ENCODE measurements at places on chromosomes 4 and X.
A peak's percentile ranks its signal among the peaks of the same experiment; 100 is the strongest.

GRCh38 chrX:117936118-117936517 is 180.5 kb downstream of the KLHL13 start:
- no peak for DNase-seq

DNA sequence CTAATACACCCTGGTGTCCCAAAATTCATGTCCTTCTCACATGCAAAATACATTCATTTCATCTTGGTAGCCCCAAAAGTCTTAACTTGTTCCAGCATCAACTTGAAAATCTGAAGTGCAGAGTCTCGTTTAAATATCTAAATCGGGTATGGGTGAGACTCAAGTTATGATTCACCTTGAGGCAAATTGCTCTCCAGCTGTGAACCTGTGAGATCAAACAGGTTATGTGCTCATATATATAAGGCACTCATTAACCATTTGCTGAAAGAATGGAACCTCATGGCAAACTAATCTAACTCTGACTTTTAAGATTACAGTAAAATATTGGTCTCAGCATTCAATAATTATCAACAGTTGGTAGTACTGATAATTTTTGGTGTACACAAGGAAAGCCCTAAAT is 55.5 kb downstream of the PDLIM5 start:
- DNase-seq: no peak

- DNase-seq: no peak
Observed at GRCh38 chr4:3276986-3277385, 15.8 kb upstream of the RGS12 start.

- no peak for DNase-seq
Observed at GRCh38 chrX:44935640-44936039, 62.7 kb downstream of the KDM6A start.

DNA sequence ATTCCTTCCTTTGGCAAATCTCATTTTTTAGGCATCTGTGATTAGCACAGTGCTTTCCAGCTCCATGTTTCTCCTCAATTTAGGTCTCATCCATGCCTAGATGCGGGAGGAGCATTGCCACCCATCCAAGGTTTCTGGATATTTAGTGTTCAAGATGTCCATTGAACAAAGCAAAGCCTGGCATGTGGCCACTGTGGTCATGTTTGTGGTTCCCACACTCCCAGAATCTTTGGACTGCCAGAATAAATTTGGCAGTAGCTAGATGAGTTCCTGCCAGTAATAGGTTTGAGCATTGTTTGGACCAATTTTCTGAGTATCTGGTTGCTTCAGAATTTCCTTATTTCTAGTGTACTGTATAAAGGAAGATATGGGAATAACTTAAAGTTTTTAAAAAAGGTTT is 1124.1 kb downstream of the ADGRL3 start:
- DNase-seq: no peak

DNA sequence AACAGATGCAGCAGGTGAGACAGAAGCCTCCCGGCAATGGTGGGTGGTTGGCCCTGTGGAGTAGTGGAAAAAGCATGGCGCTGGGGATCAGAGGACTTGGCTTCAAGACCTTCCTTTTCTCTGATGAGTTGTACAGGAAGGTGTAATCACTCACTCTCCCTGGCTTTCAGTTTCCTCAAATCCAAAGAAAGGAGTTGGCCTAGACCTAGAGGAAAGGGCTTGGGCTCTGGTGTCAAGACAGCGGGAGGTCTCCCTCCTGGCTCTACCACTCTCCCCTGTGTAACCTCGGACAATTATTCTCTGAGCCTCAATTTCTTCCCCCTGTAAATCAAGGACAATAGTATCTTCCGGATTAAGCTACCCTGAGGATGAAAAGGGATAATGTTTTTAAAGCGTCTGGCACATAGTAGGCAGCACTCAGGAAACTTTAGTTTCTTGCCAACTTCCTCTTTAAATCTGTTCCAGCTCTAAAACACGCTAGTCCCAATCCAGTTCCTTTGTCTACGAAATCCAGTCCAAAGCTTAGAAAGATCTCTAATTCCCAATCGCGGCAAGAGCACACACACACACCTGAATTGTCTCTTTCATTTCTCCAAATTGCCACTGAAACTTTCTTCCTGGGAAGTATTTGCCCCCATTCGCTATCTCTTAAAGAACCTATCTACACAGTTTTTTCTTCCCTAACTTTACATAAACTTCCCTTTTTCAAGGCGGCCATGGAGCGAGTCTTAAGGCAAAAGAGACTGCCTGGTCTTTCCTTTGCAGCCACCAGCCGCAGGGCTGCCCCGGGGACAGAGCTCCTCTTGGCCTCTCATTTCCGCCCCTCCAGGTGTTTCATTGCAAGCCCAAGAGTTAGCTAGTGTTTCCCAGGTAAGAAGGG is 29.9 kb upstream of the GPC4 start:
- peak; percentile 10 for DNase-seq

GRCh38 chr4:4709736-4710135 is 149.7 kb upstream of the MSX1 start:
- no peak for DNase-seq

DNA sequence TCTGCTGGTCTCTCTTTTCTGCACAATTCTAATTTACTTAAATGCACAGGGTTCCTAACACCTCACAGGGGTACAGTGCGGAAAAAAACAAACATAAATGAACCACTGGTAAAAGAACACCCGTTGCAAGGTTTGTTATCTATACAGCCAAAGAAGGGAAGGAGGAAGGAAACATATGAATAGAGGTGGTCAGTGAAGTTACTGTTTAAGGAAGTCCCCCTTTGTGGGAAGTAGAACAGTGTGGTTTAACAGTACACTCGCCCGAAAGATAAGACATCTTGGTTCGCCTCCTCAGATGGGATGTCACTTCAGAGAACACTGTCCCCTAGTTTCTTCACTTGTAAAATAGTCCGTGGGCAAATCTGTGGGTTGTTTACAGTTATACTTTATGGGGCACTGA is 57.5 kb downstream of the TEC start:
- DNase-seq: no peak

- no peak for DNase-seq
Observed at GRCh38 chrX:73647212-73647611, 84.2 kb downstream of the CHIC1 start.

DNA sequence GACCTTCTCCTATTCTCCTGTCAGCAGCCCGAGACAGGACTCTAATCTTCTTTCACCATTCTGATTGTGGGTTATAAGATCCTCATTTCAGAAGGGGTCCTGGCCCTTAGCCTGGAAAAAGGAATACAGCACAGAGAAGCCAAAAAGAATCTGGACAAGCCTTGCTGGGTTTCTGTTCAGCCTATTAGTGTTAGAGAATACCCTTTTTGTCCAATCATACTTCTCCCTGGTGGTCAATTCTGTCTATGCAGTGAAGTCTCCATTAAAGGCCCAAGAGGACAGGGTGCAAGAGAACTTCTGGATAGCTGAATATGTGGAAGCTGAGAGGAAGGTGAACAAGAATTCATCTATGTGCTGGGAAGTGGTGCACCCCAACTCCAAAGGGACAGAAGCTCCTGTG is 105.7 kb upstream of the AGA start:
- DNase-seq: no peak

DNA sequence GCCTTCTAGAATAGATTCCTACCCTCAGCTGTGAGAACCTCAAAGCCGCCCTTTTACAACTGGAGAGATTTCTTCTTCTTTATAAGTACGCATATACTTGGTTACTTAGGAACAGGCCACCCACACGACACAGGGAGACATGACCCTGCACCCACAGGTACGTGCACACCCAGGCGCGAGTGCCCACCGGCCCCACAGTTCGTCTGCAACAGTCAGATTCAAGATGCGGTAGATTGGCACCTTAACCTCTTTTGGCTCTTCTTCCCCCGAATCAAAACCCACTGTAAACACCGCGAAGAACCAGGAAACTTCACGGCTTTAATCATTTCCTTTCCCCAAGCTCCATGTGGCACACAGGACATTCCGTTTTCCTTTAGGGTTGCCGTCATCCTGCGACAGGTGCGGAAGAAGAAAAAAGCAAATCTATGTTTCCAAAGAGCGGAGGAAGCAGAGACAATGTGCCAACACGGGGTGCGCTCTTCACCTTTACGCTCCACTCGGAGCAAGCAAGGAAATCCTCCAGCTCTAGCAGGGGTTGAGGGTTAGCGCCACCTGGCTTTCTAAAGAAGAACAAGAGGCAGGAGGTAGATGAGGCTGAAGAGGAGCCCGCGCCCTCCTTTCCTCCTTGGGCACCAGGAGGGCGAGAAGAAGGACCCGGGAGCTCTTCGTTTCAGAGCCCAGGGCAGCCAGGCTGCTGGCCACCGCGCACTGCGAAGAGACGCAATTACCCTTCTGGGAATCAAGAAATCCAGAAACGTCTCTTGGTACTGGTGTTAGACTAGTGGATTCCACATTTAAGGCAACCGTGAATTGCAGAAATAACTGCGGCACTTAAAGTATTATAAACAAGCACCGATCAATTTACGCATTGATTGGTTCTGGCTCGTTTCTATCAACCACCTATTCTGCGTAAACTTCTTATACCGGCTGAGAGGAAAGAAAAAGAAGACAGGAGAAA is 35.7 kb downstream of the HAND2 start:
- DNase-seq: peak; percentile 71

DNA sequence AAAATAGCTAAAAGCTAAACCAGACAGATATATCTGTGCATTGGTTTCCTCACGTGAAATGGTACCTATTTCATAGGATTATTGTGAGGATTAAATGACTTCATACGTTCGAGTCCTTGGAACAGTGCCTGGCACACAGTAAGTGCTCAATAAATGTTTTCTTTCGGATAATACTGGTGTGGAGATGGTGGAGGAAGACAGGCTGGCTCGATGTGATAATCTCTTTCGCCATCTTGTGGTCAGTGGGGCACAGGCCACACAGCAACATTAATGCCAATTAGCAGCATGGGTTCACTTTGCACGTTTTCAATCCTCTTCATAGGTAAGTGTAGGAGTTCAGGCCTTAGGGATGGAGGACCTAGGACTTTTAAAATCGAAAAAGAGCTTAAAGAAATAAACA is 9.3 kb downstream of the PAGE4 start:
- peak; percentile 28 for DNase-seq

DNA sequence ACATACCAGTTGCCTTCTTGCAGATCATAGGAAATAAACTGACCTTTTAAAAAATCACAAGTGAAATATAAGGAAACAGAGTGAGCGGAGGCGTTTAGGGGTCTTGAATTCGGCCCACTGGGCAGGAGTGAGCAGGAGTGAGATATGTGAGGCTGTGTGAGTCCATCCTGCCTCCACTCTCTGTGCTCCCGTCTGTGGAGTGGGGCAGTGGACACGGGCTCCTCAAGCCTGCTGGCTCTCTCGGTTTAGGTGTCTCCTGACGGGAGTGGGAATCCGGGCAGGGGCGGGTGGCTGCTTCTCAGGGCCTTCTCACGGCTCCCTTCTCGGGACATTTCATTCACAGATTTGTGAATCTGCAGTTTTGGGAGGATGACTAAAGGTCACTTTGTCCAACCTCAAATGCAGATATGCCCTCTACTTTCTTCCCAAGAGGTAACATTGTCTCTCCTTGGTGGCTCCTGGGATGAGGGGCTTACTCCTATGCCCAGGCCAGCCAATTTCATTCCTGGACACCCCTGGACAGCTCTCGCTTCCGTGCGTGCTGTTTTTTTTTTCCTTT is 27.6 kb downstream of the CYTL1 start:
- no peak for DNase-seq

DNA sequence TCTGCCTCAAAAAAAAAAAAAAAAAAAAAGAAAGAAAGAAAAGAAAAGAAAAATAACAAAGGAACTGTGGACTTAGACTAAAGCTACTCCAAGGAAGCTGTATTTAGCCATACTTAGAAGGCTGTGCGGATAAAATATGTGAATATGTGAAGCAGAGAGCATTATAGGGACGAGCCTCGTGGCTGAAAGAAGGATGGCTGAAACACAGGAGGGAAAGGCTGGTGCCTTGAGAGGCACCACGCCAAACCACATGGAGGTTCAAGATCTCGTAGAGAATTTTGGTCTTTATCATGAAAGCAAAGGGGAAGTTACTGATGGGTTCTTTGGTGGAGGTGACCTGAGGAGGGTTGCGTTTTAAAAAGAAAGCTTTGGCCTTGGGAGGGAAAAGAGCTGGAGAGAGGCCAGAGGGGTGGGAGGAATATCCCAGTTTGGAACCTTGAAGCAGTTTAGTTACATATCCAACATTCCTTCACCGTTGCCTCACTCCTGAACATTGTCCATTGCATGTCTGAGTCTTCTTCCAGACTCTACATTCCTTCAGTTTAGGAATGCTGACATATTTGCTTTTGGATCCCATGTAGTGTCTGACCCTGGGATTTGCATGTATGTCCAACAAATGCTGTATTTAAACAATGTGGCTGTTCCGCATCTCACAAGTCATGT is 82.5 kb downstream of the CPE start:
- DNase-seq: no peak

- DNase-seq: no peak
Observed at GRCh38 chr4:155692361-155692760, 25.7 kb downstream of the GUCY1A1 start.

DNA sequence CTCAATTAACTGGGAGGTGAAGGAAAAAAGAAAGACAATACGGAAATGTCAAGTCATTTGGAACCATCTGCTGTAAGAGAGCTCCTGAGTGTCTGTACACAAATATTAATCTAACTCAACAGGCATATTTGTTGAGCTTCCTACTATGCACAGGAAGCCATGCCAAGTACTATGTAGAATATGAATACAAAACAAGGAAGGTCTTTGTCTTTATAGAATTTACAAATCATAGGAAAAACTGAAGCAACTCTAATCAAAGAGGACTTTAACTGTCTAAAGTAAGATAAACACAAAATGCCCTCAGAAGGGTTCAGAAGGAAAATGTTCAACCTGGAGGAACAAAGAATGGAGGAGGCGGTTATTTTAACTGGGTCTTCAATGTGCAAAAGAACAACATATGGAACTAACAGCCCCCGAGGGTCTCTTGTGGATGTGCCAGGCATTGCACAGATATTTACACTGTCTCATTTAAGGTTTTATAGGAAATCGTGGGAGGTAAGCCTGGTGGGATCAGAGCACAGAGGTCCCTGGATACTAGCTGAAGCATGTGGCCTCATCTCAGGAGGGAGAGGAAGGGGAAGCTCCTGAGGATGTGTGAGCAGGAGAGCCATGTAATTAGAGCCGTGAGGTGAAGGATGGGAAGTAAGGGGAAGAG is 5.8 kb downstream of the FAM114A1 start:
- no peak for DNase-seq

GRCh38 chr4:19298998-19299397 is 952.7 kb upstream of the SLIT2 start:
- DNase-seq: no peak

- DNase-seq: no peak
Observed at GRCh38 chr4:174474457-174475075, 47.7 kb downstream of the HPGD start.

DNA sequence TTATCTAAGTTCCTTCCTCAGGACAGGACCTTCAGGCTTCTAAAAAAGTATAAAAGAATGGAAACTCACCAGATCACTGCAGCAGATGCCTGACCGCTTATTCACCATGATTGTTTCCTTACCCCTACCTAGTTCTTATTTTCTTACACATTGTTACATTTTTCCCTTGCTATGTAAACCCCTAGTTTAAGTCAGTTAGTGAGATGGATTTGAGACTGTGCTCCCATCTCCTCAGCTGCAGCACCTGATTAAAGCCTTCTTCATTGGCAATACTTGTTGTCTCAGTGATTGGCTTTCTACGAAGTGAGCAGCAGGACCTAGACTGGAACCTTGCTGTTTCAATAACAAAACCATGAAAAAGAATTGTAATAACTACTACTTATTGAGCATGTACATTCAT is 4.7 kb downstream of the SPARCL1 start:
- DNase-seq: no peak

GRCh38 chr4:126757219-126757618 is 875.5 kb upstream of the INTU start:
- DNase-seq: no peak

GRCh38 chr4:145195167-145195952 is 15.0 kb upstream of the OTUD4 start:
- DNase-seq: peak; percentile 67

GRCh38 chr4:39335566-39335965 is 30.6 kb downstream of the RFC1 start:
- no peak for DNase-seq

All from suppressor macrophage treated with lipopolysaccharide for 4 hours (primary cell).